ENCODE measurements at places on chromosomes 6 and 20.

DNA sequence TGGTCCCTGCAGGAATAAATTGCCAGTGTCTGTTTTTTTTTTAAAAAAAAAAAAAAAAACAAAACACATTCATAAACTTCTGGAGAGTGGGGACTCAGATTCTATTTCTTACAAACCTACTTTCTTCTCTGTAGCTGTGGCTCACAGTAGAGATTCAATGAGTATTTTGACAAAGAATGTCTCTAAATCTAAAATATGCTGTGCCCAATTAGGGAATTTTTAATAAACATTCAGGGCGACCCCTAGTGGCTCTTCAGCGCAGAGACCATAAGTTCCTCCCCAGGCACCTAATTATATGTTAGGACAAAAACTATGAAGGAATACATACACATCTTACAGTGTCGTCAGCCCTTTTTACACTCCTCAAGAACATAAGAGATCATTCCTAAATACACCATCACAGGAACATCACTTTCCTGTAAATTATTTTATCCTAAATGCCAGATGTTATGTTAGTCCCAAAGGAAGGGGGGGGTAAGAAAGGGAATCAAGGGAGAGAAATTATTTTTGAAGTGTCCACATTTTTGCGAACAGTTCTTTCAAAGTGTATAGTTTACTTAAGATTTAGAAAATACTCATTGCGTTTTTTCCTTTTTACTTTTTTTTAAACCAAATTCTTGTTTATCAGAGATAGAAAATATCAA is 21.8 kb upstream of the NAA20 start:
- no peak for DNase-seq

GRCh38 chr20:54067606-54068174 is 2.7 kb downstream of the BCAS1 start:
- DNase-seq = no peak

DNA sequence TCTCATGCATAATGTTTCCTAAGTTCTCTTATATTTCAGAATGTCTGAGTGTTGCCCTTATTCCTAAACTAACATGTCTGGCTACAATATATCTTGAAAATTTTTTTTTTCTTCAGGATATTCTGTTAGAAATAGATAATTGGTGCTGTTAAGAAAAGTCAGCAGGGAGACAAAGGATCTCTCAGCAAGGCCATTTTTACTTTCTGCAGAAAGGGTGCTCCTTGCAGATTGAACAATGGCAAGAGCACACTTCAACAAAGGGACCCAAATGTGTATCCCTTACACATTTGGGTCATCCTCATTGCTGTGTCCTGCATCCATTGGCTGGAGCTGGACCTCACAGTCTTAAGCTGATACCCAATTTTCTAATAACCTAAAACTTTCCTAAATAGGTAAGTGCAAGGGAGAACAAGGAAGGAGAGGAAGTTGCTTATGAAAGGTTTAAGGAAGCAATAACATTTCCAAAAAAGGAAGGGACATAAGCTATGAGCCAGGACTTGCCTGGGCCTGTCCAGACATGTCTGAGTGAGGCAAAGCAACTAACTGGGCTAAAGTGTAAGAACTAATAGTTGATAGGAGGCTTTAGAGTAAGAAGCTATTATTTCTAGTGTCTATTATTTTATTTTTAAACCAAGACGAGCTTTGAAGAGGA is 429.6 kb downstream of the BCKDHB start:
- DNase-seq = no peak

DNA sequence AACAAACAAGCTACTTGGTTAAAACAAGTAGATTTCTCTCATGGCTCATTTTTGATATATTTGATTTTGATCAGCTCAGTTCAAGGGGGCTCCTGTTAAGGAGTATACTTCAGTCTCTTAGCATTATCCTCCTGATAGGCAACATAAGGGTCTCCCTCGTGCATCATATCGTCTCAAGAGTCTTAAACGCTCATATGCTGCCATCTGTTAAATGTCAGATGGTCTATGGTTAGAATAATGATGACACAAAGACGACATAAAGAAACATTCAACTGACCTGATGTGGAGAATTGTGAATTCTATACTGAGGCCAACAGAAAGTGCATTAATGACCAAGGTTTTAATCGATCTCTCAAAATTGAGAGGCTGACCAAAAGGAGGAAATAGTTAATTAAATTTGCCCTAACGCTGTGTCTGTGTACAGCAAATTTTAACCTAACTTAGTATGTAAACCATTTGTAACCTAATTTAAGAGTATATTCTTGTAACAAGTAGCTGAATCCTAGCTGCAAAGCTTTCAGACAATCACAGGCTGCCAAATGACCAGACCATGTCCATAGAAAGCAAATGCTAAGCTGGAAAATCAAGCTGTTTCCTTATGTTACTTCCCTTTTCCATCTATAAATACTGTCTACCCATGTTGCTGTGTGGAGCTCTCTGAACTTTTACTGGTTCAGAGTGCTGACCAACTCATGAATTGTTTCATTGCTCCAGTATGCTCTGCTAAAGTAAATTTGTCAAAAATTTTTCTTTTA is 1688.5 kb downstream of the GRIK2 start:
- no peak for DNase-seq

GRCh38 chr20:25622450-25623224 is 1.2 kb downstream of the NANP start:
- DNase-seq = no peak

- no peak for DNase-seq
Observed at GRCh38 chr6:31681135-31681671, 336 bp upstream of the LY6G5C start.

DNA sequence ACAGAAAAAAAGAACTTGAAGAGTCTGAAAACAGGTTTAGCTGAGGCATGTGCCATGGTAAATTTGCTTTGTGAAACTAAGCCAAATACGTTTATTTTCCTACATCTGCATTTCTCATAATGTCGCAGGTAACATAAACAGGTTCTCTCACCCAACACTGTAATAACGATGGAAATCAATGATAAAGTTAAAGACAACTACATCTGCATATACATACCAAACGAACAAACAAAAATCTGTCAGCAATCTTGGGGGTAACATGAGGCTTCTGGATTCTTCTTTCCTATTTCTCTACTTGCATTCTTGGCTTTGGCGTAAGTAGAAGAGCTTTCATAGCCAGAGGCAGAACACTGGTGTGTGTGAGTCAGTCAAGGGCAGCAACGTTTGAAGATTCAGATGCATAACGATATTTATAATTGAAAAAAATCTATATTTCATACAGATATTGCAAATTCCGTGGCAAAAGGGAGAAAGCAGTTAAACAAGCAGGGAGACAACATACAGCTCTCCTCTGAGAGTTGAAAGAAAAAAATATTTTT is 195.1 kb downstream of the EDN1 start:
- DNase-seq = no peak

DNA sequence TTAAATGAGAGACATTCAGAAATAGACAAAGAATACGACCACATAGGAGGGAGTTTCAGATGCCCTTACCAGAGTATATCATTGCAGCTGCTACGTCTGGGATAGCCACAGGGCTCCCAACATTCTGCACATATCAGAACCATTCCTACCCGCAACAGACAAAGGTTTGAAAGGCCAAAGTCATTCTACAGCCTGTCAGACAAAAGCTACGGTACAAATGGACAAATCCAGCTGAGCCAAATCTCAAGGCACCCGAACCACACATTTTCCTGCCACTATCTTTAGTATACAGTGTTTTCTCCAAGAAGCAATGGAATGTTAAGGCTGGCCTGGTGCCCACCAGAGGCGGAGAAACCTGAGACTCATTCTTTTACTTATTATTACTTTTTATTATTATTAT is 30.5 kb upstream of the LYRM2 start:
- DNase-seq = no peak

- DNase-seq = no peak
Observed at GRCh38 chr20:45361793-45362192, 1.2 kb upstream of the SYS1 start.
